ENCODE measurements at places on chromosomes 12 and 14.

DNA sequence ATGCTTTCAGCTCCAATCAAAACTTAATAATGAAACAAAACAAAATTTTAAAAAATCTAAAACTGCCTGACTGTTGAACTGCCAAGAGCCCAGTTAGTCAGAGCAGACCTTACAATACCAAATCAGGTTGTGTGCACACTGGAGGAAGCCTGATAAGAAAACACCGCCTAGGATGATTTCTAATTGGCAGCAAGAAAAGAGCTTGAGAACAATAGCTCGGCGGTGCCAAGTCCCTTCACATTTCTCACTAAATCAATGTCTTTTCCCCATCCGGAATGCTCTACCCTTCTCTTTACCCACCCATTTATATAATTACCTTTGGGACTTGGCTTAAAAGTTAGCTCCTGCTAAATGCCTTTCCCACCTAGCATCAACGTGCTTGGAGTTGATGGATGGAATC lies 256.7 kb downstream of the C12orf75 start:
- no peak for DNase-seq

DNA sequence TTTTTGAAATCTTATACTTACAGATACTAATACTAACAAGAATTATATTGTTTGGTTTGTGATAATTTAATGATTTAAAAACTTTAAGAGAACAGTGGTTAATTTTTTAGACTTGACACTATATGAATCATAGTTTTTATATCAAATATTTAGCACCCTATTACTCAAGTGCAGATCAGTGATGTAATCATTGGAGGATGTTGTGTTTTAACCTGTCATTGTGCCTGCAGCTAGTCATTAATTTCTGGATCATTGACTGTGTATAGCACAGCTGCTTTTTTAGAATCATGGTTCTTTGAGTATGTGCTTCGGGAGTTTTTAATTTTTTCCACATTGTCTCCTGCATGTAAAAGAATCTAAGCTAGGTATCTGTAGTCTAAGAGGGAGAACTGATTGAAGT lies 17.3 kb downstream of the ARID4A start:
- DNase-seq = no peak

DNA sequence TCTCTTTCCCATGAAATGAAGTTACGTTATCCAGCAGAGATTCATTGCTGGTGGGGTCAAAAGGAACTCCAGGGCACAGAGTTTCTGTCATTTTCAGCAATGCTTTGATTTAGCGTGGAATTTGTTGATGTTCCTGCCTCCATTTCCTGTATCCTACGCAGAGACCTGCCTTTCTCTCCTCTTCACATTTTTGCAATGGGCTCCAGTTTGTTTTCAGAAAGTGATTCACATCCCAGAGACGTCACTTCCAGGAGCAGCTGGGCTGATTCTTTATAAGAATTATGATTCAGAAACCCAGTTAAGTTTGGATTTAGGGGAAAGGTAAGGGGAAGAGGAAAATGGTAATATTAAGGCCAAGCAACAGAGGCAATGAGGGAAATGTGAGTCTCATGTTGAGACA lies 11.6 kb downstream of the RNASE10 start:
- no peak for DNase-seq

GRCh38 chr14:33848706-33849454 lies 102.0 kb downstream of the EGLN3 start:
- DNase-seq = peak; percentile 90

DNA sequence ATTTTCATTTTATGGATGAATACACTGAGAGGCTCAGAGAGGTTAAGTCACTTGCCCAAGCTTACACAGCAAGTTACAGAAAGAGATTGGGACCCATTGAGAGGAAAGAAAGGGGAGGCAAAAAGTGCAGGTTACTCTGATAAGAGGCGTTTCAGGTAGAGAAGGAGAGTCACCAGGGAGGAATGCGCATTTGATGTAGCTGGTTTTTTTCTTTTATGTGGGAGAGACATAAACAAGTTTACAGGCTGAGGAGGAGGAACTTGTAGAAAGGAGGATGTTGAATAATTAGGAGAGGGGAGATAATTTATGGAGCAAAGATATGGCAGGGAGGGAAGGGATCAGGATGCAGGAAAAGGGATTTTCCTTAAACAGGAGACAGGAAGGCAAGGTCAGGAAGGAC lies 297.0 kb downstream of the PCNX1 start:
- DNase-seq = no peak

GRCh38 chr14:72999316-72999715 lies 27.6 kb downstream of the ZFYVE1 start:
- no peak for DNase-seq

- no peak for DNase-seq
These were observed 652 bp upstream of the SELPLG start for GRCh38 chr12:108634341-108634751.

- DNase-seq = no peak
These were observed 8.0 kb downstream of the KLHL33 start for GRCh38 chr14:20428010-20428365.

GRCh38 chr12:49979791-49980190 lies 7.0 kb downstream of the AQP6 start:
- DNase-seq = no peak

DNA sequence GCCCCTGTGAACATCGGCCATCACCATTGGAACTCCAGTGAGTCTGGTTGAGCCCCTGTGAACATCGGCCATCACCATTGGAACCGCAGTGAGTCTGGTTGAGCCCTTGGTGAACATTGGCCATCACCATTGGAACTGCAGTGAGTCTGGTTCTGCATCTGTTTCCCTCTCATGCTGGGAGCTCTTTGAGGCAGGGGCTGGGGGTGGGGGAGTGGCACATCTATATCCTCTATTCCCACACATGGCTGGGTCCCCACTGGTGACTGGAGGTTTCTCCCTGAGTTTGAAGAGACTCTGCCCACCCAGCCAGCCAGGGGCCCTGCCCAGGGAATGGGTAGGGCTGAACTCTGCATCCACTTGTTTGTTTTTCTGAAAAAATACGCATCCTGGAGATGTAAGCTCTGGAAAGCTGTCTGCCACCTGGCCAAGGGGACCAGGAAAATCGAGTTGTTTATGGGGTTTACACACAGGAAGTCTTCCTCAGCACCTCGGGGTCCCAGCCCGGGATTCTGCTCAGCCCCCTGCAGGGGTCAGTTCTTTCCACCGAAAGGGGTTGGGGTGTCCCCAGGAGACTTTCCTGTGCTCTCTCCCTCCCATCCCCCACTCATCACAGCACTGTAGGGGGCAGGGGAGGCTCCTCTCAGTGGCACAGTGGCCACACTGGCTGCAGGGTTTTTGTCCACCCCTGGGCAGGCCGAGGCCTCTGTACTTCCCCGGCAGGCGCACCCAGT lies 170.5 kb upstream of the GSC start:
- DNase-seq = no peak

GRCh38 chr14:32087173-32087861 lies 10.2 kb downstream of the ARHGAP5 start:
- peak; percentile 52 for DNase-seq

GRCh38 chr14:89957791-89958190 lies 2.1 kb downstream of the TDP1 start:
- no peak for DNase-seq

DNA sequence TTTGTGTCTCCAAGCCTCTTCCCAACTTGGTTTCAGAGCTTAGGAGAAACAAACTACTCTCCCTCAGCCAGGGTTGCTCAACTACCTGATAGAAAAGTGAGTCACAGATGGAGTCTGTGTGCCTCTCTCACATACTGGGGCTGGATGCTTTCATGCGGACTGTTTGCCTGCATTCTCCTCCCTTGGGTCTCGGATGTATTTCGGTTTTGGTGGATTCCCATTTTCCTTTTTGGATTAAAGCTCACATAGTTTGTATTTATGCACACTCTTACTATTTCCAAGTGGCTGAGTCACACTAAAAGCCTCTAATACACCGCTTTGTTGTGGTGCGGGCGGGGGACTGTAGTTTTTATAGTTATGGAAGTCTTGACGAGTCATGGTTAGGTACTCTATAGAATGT lies 505.4 kb downstream of the LRFN5 start:
- DNase-seq = no peak

GRCh38 chr12:116619246-116619645 lies 60.1 kb downstream of the MAP1LC3B2 start:
- no peak for DNase-seq

- no peak for DNase-seq
These were observed 33.2 kb downstream of the MARK3 start for GRCh38 chr14:103418481-103418818.

DNA sequence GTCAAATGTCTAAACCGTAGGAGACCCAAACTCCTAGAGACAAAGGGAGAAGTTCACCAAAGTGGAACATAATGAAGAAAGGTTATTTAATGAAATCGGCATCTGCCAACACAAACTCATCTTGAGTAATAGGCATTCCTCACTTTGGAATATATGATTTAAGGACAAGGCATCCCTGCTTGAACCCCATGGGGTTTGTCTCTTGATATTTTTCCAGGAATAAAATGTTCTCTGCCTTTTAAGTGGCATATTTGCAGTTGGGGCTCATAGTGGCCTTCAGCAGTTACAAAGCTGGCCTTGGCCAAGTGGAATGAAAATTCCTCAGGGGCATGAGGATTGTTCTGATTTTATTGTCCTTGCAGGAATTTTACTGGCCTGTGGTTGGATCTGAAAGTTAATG lies 7.1 kb downstream of the POP5 start:
- no peak for DNase-seq

DNA sequence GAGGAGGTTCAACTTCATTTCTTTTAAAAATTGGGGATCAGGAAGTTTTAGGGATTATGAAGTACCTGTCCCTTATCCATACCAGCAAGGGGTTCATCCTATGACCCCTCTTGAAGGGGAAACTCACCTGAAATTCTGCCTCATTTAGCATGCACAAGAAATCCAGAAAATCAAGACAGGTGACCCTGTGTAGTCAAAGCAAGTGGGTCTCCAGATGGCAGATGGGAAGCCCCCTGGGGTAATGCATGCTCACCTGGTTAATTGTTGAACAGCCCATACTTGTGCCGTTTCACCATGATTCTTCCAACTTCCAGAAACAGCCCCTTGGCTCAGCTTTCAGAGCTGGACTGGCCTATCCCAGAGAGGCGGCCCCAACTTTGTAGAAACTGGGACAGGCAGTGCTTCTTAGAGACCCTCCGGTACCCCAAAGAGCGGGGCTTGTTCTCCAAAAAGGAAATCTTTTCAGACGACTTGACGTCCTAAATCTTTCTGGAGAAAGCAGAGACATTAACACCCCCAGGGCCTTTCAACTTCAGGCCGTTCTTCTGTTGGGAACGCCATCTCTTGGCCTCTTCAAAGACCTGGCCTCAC lies 66.3 kb upstream of the ESRRB start:
- no peak for DNase-seq

DNA sequence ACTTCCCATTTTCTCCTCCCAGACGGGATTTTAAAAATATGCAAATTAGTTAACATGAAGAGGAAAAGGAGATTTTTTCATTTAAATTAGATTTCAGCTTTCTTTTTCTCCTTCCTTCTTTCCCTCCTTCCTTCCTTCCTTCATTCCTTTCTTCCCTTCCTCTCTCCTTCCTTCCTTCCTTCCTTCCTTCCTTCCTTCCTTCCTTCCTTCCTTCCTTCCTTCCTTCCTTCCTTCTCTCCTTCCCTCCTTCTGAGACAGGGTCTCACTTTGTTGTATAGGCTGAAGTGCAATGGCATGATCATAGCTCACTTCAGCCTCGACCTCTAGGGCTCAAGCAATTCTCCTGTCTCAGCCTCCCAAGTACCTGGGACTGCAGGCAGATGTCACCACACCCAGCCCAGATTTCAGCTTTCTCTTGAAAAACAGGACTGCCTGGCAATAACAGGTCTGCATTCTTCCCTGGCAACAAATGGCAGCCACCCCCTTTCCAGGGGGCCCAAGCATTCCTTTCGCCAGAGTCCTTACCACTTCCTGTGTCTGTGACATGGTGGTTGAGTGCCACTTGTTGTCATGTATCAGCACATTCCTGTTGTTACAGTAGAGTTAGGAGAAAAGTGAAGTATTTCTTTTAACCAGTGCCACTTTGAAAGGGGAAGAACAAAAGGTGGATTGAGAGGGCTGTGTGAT lies 119.1 kb downstream of the PTPN11 start:
- no peak for DNase-seq

GRCh38 chr12:120628919-120629318 lies 11.5 kb upstream of the CABP1 start:
- peak; percentile 59 for DNase-seq

GRCh38 chr14:69542311-69542710 lies 32.4 kb downstream of the CCDC177 start:
- DNase-seq = no peak

- DNase-seq = no peak
These were observed 503.5 kb downstream of the PCNX1 start for GRCh38 chr14:71410578-71411284.

DNA sequence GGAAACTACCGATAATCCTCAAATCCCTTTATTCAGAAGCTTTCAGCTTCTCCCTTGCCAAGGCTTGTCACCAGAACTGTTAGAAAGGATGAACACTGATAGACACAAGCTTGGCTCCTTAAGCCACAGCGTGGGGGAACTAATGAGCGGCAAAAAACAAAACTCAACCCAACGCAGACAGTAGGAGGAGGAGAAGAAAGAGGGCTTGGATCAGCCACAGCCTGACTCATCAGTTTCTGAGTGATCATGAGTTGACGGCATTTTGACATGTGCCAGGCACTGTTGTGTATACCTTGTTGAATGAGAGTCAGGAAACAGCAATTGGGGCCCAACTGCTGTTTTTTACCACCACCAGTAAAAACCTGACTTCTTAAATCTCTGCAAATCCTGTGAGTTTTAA lies 23.7 kb downstream of the PLXNC1 start:
- peak; percentile 23 for DNase-seq

GRCh38 chr14:49050822-49051221 lies 535.4 kb downstream of the RPS29 start:
- peak; percentile 25 for DNase-seq

GRCh38 chr14:75514673-75515628 lies 7.3 kb upstream of the BATF start:
- peak; percentile 54 for DNase-seq

GRCh38 chr12:69988481-69989321 lies 163.7 kb downstream of the MYRFL start:
- peak; percentile 68 for DNase-seq

DNA sequence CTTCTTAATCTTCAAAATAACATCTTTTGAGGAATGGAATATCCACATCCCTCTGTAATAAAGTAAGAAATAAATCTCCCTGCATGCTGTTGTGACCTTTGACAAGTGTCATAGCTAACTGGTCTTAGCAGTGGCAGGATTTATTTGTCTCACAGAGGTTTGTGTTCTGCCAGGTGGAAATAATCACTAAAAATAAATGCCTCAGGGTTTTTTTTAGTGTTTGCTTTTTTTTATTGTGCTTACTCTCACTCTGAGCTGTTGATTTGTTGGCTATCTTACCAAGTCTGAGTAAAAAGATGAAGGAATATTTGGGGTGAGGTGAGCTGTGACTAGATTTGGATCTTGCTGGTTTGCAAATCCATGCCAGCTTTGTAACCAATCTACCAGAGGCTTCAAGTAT lies 285.4 kb downstream of the ALG10B start:
- peak; percentile 62 for DNase-seq

- no peak for DNase-seq
These were observed 219.7 kb upstream of the TMPO start for GRCh38 chr12:98295681-98296080.

- DNase-seq = no peak
These were observed 41.9 kb upstream of the ABCC9 start for GRCh38 chr12:21983095-21983494.
